CD14-positive monocyte (primary cell): ENCODE measurements at places on chromosomes 3 and 15.

DNA sequence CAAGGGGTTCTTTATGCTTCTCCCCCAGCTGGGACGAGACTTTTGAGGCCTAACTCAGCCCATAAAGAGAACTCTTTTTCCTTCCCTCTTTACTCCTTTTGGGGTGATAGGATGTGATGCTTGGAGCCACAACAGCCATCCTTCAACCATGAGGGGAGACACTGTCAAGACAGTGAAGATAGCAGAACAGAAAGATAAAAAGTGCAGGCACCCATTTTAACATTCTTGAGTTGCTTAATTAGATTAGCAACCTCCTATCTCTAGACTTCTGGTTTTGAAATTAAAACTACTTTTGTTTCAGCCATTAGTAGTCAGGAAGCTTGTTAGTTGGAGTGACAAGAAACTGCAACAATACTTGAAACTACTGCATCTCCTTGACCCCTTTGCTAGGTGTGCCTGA lies 6.5 kb downstream of the GPR27 start:
- no peak for DNase-seq

DNA sequence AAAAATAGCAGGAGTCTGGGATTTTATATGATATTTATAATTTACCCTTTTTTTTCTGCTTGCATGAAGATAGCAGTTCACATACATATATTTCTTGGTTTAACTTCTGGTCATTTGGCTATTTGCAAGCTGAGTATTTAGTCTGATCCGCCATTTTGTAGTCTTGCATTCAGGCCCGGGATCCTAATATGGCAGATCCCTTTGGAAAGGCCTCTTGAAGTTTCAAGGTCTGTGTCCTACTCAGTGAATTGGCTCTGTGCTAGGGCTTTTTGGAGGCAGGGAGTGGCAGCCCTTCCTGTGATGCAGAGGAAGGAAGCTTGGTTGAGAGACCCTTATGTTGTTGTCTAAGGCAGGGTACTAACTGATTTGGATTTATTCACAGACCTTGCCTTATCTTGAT lies 2.9 kb downstream of the SNRPN start:
- no peak for DNase-seq

DNA sequence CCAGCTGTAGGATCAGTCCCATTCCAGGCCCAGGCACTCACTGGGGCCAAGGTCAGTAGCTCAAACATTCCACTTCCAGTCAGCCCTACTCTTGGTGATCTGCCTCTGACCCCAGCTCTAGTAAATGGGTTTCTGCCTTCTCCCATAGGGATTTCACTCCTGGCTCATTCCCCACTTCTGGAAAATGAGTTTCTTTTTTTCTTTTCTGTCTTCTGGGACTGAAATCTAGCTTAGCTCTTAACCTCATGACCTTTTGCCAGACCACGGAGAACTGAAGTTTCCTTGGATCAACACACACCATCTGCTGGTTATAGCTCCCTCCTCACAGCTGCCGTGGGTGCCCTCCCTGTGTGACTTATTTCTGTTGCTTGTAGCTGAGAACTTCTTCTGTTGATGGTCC lies 21.3 kb downstream of the MME start:
- no peak for DNase-seq

DNA sequence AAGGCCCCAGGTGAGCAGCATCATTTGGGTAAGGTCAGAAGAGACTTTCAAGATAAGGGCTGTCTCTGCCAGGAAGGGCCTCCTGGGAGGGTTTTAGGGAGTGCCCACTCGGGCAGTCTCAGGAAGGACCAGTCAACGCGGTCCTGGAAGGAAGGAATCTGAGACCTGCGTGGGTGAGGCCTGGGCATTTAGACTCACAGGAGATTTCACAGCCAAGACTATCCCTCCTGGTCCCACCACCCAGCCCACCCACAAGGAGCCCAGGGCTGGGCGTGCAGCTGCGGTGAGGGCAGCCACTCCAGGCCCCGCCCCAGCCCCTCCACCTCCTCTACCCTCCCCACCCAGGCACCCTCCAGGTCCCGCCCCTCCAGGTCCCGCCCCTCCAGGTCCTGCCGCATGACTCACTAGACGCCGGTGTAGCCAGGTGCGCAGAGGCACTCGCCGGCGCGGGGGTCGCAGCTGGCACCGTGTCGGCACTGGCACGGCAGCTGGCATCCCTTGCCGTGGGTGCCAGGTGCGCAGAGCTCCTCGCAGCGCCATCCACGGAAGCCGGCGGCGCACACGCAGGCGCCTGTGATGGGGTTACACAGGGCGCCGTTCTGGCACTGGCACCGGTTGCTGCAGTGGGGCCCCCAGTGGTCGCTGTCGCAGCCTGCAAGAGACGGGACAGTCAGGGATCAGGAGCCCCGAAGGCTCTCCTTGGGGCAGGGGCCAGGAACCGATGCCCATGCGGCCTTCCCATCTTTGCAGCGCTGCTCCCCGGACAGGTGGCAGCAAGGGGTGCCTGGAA lies 112.7 kb downstream of the RAB11A start:
- DNase-seq, result no peak

GRCh38 chr3:11329777-11330176 lies 57.6 kb downstream of the ATG7 start:
- no peak for DNase-seq

- DNase-seq, result no peak
Measured at GRCh38 chr15:37967788-37968187, 33.3 kb downstream of the TMCO5A start.

DNA sequence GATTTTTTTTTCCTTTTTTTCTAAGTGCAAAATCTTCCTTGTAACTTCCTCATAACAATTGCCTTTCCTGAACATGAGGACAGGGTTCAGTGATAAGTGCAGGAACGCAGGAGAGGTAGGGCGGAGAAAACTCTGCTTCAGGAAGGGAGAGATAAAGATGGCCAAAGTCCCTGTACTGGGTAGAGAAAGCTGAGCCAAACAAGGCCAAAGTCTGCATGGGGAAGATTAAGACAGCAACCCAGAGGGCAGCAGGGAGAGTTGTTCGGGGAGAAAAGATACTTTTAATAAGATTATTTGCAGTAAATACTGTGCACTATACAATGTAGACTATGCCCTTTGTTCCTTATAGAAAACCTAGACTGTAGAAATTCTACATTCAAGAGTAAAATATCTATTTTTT lies 55.4 kb upstream of the LRRFIP2 start:
- DNase-seq, result no peak

DNA sequence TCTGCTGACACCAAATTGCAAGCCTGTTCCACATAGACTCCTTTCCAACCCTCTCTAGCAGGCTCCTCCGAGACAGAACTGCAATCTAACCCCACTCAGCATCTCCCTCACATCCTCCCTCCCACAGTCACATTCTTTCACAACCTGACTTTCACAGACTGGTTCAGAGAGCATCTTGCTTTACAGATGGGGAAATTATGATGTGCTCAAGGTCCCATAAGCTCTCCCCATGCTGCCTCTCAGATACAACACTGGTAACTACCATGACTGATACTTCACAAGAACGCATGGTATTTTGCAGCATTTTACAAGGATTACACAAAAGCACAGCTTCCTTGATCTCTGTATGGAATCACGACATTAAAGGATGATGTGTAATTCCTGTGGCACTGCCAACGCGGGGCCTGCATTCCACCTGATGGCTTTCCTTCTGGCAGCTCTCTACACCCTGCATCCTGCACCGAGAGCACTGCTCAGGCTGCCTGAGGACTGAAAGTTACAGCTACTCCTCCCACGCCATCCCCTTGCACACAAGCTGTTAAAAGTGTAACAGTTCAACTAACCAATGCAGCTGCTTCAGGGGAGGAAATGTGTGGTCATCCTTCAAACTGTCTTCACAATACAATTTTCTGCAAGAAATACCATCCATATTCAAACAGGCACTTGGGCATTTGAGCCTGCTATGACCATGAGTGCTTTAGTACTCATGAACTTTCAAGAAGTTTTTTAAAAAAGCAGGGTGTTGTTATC lies 27.6 kb downstream of the TBC1D2B start:
- DNase-seq, result no peak

DNA sequence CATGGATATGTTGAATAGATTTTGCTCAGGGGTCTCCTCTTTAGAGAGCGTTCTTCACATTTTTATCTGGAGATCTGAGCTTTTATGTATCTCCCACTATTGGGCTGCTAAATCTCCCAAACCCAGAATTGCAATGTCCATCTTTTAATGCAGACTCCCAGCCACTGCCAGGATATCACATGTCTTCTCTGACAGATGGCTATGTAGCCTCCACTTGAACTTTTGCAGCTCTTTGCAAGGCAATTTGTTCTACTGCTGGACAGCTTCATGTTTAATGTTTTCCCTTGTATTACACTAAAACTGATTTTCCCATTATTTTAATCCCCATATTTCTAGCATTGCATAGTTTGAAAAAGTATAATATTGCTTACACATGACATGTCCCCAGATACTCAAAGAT lies 177.2 kb downstream of the LPP start:
- no peak for DNase-seq

DNA sequence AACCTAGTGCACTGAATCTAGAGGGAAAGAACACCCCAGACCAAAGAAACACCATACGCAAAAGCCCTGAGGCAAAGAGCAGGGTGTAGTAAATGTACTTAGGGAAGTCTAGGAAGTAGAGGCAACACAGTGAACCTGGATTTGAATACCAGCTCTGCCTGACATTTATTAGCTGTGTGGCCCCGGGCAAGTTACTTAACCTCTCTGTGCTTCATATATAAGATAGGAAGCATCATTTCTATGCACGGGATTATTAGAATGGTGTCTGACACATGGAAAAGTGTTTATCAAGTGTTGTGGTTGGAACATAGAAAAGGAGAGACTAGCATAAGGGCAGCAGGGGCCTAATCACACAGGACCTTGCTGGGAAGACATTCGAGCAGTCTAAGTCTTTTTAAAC lies 132.2 kb downstream of the ERC2 start:
- DNase-seq, result no peak

DNA sequence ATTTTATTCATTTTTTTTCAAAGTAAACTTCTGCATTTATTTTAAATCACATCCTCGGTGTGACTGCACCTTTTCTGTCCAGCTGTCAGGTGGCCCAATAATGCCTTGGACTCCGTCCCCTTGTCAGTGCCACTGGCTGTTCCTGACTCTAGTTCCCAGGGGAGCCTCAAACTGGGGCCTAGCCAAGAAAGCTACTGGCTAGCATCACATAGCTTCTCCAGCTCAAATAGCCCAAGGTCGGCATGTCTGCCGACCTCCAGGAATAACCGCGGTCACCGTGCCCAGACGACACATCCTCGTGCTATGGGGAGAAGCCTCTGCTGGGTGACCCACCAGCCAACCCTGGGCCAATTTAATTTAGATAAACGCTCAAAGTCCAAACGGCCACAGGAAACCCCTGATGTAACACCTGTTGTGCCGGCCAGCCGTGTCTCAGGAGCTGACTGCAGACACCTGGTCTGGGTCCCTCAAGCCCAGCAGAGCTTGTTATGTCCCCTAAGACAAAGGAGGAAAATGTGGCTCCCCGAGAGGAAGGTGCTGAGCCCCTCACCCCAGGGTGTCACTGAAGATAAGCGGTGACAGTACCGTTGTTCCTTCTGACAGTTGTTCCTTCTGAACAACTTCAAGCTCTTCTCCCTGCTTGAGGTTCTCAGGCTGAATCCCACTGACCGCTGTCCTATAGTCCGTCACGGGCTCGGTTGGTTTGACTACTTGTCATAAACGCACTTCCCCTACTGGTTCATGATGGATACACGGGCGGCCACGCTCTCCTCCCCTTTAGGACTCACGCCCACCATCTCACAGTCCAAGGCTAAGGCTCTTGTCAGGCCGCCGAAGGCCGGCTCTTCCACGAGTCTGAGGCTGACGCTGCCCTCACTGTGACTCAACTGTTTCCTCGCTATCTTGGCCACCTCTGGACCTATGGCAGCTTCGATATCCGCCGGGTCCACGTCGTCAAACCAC lies 126.2 kb downstream of the KLF13 start:
- no peak for DNase-seq

DNA sequence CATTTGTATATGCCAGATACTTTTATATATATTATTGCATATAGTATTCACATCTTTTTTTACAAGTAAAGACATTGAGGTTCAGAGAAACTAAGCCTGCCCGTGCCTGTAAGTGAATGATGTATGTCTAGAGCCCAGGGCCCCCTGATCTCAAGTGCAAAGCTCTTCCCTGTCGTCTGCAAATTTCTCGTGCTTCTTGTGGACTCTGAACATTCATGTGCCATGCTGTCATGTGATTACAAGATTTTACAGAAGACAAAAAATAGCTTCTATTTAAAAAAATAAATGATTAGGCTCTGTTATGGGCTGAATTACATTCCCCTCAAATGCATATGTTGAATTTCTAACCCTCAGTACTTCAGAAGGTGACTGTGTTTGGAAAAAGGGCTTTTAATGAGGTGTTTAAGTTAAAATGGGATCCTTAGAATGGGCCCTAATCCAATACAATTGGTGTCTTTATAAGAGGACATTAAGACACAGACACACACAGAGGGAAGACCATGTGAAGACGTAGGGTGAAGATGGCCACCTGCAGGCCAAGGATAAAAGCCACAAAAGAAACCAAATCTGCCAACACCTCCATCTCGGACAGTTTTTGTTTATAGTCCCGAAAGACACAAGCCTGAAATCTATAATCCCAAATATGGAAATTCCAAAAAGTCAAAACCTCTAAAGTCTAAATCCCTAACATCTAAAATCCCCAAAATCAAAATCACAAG lies 3.9 kb upstream of the MASP1 start:
- no peak for DNase-seq

DNA sequence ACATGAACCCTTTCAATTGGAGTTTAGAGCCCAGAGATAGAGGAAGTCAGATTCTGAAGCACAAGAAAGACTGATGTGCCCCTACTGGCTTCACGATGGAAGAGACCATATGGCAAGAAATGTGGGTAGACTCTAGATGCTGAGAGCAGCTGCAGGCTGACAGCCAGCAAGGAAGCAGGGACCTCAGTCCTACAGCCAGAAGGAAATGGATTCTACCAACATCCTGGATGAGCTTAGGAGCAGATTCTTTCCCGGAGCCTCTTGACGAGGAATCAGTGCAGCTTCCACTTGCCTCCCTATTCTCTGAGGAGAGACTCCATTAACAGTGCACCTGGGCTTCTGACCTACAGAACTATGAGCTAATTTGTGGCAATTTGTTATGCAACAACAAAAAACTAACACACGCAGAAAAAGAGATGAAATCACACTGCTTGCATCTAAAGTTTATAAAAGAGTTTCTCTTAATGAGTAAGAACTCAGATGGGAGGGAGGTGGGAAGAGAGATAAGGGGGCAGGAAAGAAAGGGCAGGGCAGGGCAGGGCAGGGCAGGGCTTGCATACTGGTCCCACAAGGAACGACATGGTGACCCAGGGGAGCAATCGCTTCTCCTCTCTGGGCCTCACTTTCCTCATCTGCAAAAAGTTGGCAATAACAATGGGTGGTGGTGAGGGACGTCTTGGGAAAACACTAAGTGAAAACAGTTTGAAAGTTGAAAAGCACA lies 440.9 kb downstream of the FOXP1 start:
- no peak for DNase-seq

GRCh38 chr3:97804471-97804870 lies 17.3 kb upstream of the CRYBG3 start:
- DNase-seq, result no peak
